ENCODE measurements at places on chromosomes 3 and 15.

DNA sequence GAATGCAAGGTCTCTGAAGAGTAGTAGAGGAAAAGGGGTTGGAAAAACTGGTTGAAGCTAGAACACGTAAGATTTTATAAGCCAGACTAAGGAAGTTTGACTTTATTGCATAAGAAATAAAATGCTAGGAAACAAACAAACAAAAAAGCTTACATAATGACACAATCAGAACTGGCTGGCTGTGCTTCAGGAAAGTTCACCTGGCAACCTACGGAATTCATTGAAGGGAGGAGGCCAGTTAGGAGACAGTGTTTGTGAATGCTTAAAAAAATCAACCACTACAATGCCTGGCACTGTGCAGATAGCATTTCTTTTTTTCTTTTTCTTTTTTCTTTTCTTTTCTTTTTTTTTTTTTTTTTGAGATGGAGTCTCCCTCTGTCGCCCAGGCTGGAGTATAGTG is 1.9 kb upstream of the ICE2 start:
- no peak for DNase-seq

DNA sequence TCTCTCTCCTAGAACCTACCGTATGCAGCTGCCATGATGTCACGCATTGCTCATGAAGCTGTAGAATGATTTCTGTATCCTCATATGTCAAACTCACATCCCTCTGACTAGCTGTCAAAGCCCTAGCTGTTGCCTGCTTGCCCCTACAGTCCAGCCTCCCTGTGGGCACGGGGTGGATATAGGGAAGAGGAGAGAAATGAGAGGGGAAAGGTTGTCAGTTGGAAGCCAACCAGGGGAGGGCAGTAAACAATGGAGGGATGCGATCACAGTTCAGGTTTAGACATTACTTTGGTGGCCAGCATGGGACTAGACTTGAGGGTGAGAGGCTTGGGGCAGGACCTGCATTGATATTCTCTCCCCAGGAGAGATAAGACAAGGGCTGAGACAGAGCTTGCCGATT is 1.7 kb upstream of the HDGFL3 start:
- DNase-seq = no peak

DNA sequence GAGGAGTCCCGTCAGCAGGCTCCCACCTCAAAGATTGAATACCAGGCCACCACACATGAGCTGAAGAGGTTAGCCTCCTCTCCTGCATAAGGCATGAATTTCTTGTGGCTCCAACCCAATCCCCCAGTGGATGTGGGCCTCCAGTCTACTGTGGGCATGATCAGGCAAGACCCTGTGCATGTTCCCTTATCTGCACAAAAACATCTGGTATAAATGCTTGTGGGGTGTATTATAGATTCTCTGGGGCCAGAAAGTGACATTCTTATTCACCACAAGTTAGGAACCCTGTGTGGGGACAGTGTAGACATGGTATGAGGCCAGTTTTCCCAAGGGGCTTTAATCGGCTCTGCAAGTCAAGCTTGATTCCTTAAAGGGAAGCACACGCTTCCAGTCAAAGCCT is 18.2 kb upstream of the UBP1 start:
- DNase-seq = no peak

GRCh38 chr15:83753872-83754493 is 100.1 kb downstream of the ADAMTSL3 start:
- DNase-seq = no peak

- no peak for DNase-seq
Measured at GRCh38 chr15:78100886-78101285, 8.5 kb downstream of the SH2D7 start.

GRCh38 chr15:82958638-82959037 is 6.1 kb upstream of the HOMER2 start:
- no peak for DNase-seq

GRCh38 chr15:69138963-69139362 is 21.5 kb upstream of the GLCE start:
- no peak for DNase-seq

- DNase-seq = no peak
Measured at GRCh38 chr3:14775563-14775962, 43.2 kb upstream of the FGD5 start.

- DNase-seq = peak; percentile 28
Measured at GRCh38 chr3:143674100-143674968, 173.9 kb downstream of the SLC9A9 start.

GRCh38 chr15:56906766-56907165 is 11.7 kb upstream of the TCF12 start:
- DNase-seq = no peak

DNA sequence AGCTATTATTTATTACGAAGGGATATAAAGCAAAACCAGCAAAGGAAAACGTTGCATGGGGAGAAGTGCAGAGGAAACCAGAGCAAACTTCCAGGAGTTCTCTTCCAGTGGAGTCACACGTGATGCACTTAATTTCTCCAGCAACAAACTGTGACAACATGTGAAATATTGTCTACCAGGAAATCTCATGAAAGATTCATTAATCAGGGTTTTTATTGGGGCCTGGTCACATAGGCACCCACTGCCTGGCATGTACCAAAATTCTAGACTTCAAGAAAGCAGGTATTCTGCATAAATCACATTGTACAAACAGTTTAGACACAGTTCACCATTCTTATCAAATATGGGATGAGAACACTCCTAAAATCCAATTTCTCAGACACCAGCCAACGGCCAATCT is 5.4 kb upstream of the TFG start:
- no peak for DNase-seq

- no peak for DNase-seq
Measured at GRCh38 chr3:53286727-53287126, 30.9 kb upstream of the TKT start.

DNA sequence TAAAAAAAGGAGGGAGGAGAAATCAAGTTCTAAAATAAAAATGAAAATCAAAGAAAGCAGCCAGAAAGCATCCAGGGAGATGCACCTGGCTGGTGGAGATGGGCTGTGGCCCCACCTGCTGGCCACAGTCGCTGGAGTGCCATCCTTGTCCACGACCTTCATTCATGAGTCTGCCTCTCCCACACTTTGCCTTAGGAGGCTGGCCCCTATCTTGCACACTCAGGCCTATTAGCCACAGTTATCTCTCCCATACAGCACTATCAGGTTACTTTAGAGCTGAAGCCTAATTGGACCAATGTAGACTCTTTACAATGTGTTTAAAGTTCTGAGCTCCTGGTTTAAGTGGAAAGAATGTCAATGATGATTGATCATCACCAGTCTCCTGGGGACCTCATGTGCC is 392.0 kb upstream of the RORA start:
- no peak for DNase-seq
